Neural progenitor cell (in vitro differentiated cells): ENCODE measurements at places on chromosomes 5 and 9. TPM values are rescaled to one million over a fixed set of nuclear protein-coding genes. Genes with fewer than 3 reads are reported as not detected.

Gene PCAT7
- 12.3 and 19.9 TPM in 2 replicates for total RNA-seq

Gene KIF4B
- 0.12 TPM in 1 of 2 replicates, not detected in the other for total RNA-seq

Gene ECPAS
- 46.3 and 59.2 TPM in 2 replicates for total RNA-seq

Gene PRRX2
- total RNA-seq = 1.5 and 5.2 TPM in 2 replicates

Gene GFPT2
- total RNA-seq = 18.9 and 20.3 TPM in 2 replicates

Gene OCLN
- total RNA-seq = 57.7 and 67.5 TPM in 2 replicates

GRCh38 chr5:135251093-135251492 is 147.9 kb downstream of the MACROH2A1 start:
- DNase-seq = peak; percentile 75

DNA sequence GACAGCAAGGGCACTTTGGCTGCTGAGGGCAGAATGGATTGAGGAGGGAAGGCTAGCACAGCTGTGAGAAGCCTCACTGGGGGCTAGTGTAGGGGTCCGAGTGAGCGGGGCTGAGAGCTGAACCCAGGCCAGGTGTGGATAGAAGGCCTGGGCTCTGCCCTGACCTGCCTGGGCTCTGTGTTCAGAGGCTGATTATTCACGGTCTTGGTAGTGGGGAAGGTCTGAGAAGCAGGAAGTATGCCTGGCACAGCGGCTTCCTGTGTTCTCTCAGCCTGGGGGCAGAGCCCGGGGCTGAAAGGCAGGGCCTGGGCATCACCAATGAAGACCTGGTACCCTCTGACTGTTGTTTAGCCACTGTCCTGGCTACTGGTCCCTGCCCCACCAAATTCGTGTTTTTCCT is 136.4 kb upstream of the TBC1D2 start:
- no peak for DNase-seq

DNA sequence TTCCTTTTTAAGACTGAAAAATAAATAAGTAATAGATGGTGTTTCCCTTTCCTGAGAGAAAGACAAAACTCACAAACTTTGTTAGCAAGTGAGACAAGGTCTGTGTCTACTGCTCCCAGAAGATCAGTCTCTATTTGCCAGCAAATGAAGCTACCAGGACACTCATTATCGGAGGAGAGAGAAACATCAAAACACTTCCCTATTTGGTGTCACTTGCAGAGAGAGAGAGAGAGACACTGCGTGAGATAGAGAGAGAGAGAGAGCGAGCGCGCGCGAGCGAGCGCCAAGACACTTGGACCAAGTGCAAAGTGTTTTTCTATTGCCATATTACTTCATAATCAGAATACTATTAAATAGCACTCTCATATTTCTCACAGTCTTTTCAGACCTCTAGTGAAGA is 142.7 kb downstream of the KCNN2 start:
- DNase-seq = no peak

- no peak for DNase-seq
Measured at GRCh38 chr5:126878085-126878484, 101.1 kb downstream of the LMNB1 start.

- DNase-seq = peak; percentile 27
Measured at GRCh38 chr5:37838933-37839341, 904 bp downstream of the GDNF start.

DNA sequence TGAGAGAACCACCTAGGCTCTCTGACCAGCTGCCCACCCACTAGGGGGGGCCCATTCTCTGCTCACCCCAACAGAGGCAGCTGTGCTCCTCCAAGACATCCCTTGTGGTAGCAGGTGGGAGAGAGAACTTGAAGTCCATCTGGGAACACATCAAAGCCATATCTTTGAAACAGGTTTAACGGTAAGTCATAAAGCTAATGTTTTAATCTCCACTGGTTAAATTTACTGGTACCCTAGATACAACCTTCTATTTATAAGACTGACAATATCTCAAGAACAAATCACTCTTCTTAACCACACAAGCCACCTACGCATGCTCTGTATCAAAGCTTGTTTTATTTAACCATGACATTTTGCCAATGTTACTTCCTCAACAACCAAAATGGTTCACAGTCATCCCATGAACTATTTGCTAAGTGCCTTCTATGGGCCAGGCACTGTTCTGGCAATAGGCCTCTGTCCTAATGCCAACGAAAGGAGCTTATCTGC is 20.4 kb downstream of the AUH start:
- no peak for DNase-seq

GRCh38 chr5:124285071-124285470 is 461.4 kb downstream of the ZNF608 start:
- no peak for DNase-seq

DNA sequence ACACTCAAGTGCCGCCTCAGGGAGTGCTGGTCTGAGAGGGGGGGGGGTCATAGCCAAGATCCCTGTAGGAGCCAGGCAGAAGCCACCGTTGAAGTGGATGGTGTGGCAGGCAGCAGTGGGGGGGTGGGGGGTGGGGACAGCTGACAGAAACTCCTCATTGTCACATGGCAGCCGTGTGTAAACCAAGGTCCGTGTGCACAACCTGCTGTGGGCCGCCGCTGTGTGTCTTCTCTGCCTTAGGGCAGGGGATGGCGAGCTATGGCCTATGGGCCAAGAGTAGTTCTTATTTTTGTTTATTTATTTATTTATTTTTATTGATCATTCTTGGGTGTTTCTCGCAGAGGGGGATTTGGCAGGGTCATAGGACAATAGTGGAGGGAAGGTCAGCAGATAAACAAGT is 13.4 kb downstream of the SQSTM1 start:
- no peak for DNase-seq

DNA sequence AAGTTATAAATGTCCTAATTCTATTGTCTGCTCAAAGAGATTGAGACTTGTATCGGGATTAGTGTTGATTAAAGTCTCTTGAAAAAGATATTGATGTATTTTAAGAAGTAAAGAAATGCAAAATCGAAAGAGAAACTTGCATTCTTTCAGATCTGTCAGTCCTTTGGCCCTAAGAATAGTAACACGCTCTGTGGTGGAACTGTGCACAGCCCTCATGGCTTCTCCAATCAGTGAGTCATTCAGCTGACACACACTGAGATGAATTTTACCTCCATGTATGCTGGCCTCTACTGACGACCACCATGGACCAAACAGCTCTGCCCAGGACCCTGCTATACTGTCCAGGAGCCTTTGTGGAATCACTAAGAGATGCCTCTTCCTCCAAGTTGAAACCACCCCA is 232.4 kb downstream of the ESM1 start:
- DNase-seq = no peak

DNA sequence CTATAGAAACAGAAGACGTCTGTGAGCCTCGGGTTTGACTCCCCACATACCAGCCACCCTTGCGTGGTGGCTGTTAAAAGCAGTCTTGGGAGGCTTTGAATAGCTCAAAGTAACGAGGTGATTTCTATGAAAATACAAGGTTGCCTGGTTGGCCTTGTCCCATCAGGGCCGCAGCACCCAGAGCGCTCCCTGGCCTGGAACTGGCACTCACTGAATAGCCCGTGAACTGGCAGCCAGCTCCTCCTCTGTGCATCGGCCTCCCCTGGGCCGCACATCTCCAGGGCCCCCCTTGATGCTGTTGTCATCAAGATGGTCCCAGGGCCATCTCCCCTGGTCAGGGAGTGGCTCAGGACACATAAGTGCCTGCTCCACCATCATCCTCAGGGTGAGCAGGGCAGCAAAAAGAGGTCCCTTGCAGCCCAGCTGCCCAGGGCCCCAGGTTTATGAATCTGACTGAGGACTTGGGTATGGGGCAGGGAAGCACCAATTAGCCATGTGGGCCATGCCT is 144.6 kb upstream of the PPP1R26 start:
- DNase-seq = no peak

- no peak for DNase-seq
Measured at GRCh38 chr5:27876071-27876470, 837.7 kb upstream of the CDH9 start.

DNA sequence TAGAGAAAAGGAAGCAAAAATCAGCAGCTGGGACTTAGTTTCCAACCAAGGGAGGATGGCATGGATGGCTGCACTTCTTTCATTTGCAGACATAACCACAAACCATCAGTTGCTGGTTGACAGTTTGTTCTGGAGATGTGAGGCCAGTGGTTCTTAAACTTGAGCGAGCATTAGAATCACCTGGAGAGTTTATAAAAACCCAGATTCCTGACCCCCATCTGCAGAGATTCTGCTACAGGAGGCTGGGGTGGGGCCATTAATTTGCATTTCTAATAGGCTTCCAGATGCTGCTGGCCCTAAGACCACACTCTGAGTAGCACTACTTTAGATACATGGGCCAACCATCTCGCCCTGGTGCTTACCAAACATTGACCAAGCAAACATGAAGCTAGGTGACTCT is 60.8 kb downstream of the MARCHF3 start:
- DNase-seq = no peak

GRCh38 chr9:68480807-68481206 is 59.9 kb downstream of the TMEM252 start:
- DNase-seq = no peak

DNA sequence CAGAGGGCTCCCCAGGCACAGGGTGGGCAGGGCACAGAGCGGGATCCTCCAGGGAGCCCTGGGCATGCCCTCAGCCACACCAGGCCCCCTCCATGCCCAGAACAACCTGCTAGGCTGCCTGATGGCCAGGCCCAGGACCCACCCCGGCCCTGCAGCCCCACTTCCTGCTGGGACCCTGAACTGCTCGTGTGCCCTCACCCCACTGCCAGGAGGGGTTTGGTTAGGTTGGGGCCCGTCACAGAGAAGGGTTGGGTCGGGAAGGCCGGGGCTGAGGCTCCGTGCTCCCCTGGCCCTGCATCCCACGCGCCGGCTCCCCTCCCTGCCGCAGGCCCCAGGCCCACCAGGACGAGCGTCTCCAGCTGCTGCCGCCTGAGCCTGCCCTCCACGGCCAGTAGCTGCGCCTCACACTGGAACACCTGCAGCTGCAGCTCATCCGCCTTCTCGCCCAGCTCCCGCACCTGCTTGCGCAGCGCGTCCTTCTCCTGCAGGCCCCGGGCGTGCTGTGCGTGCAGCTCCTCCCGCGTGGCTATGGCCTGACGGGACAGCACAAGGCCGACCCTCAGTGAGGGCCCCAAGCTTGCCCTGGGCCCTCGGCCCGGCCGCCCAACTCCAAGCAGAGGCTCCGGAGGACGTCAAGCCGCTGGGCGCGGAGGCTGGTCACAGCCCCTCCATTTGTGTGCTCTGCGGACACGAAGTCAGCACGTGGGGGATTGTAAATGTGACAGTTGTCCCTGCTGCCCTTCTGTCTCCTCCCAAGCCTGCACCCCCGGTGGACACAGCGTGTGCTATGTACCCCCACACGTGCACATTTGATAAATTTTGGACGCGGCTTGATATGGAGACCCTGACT is 4.0 kb upstream of the DNLZ start:
- DNase-seq = no peak

DNA sequence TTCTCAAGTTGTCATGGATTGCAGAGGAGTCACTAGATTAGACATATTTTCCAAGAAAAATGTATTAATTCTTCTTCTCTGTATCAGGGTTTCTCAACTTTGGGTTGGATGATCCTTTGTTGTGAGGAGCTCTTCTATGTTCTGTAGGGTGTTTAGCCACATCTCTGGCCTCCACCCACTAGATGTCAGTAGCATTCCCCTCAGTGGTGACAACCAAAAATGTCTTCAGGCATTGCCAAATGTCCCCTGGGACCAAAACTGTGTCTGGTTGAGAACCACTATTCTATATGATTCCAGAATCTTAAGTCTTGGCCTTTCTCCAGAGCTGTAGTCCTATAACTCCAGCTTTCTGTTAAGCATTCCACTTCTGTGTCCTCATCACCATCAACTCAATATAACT is 220.9 kb downstream of the KIAA0825 start:
- no peak for DNase-seq

DNA sequence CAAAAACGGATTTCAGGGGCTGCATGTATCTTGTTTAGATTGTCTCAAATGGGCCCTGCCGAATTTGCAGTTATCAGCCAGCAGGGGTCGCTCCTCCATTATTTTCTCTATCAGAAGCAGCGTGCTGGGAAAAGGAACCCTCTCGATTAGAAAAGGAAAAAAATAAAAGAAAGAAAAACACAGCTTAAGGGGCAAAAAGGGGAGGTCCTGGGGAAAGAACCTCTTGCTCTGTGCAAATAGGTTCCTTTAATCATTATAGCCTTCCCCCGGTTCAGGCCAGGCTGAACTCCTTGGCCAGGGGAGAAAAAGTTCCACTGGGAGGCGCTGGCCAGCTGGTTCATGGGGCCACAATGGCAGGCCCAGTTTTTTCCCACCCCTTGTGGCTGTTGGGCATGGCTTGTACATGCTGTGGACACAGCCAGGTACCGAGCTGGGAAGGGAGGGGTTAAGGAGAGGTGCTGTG is 25.0 kb upstream of the CAPSL start:
- peak; percentile 28 for DNase-seq

DNA sequence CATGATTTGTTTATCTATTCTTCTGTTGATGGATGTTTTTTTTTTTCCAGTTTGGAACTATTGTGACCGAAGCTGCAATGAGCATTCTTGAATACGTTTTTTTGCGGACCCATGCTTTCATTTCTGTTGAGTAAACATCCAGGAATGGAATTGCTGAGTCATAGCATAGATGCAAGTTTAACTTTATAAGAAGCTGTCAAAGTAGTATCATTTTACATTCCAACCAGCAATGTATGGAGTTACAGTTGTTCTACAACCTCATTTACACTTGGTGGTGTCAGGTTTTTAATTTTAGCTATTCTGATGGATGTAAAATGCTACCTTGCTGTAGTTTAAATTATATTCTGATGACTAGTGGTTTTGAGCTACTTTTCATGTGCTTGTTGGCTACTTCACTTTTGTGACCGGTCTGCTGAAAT is 49.0 kb downstream of the NPR3 start:
- no peak for DNase-seq

DNA sequence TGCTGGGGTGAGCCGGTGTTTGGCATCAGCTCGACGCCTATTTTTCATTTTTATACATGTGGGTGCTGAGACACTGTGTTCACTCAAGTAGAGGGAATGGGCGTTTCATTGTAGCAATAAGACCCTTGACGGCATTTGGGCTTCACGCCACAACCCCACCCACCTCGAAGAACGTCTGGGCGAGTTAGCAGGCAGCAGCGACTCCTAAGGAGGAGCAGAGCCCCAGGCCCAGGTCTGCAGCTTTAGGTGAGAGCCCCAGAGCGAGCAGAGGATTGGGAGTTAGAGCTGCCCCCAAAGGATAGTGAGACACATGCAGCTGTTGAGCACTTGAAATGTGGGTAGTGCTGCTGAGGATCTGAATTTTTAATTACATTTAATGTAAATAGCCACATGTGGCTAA is 1.6 kb upstream of the ZFP62 start:
- DNase-seq = peak; percentile 53
